Activated CD4-positive, alpha-beta T cell treated with anti-CD3 and anti-CD28 coated beads for 4 hours (primary cell): ENCODE measurements at places on chromosomes 4 and X.

DNA sequence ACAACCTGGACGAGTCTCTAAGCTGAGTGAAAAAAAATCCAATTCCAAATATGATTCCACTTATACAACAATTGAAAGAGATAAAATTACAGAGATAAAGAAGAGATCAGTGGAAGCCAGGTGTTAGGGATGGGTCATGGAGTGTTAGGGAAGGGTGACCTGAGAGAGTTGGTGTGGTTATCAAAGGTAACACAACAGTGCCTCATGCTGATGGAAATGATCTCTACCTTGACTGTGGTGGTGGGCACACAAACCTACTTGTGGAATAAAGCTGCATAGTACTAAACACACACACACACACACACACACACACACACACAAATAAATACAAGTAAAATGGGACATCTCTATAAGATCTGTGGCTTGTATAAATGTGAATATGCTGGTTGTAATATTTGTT, 26.0 kb downstream of the BEND2 start:
- DNase-seq = no peak

GRCh38 chr4:183988874-183989273, 83.8 kb downstream of the STOX2 start:
- DNase-seq = no peak

DNA sequence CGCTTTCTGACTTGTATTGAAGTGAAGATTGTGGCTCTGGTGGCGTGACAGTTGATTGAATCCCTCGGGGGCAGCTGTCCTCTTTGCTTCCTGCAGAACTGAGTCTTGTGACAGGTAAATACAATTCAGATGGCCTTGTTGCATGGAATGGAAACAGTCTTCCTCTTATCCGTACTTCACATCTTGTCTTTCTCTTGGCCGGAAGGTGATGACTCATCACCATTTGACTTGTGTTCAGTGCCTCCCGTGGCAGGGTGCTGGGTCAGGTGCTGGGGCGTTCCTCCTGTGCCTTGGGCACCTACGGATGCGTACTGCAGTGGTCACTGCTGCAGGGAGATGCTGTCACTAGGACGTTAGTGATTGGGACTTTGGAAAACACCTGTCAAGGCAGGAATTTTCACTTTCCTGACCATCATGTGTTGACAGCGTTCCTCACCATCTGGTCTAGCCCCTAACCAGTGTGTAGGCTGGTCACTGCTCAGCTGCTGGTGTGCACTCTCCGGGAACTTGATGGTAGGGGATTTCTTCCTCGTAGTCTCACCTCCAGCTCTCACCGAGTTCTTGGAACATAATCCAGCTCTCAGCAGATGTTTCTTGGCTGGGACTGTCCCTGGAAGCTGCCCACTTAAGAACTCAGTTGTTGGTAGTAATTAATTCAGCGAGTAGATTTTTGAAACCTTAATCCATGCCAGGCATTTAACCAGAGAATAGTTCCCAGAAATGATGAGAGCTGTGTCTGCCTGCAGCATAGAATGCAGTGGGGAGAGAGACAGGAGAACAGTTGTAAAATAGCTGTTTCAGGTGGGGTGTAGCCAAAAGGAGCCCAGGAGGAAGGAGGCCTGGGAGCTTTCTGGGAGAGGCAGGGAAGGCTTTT, 7.2 kb downstream of the TBC1D14 start:
- DNase-seq = peak; percentile 62

DNA sequence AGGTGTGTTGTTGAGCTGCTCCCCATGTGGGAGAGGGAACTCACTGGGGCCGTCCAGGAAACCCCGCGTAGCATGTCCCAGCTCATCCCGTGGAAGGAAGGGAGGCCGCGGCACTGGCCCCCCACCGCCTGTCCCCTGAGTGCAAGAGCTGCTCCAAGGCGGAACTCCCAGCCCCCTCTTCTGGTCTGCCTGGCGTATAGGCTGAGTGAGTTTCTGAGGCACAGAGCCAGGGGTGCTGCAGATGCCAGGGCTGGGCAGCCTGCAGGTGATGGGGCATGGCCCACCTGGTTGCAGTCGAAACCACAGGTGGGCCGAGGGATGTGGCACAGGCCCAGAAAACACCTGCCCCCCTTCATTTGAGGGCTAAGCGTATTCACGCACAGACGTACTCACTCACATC, 49.6 kb downstream of the ABLIM2 start:
- DNase-seq = no peak

- DNase-seq = no peak
Measured at GRCh38 chr4:53477038-53477565, 99.7 kb downstream of the FIP1L1 start.

DNA sequence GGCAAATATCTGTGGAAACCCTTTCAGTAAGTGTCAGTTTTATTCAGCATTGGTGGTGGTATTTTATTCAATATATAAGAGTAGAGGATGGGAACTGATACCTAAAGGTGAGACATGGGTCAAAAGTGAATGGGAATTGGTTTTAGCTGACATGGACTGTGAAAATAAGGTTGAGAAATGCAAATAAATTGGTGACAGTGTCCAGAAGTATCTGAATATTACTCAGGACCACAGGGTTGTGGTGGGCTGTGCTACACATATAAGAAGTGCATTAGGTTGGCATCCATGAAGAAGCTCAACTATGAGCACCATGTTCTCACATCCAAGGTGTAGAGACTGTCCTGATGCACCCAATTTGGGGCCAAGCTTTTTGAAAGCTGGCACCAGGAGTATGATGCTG, 45.0 kb downstream of the ETDC start:
- DNase-seq = no peak

DNA sequence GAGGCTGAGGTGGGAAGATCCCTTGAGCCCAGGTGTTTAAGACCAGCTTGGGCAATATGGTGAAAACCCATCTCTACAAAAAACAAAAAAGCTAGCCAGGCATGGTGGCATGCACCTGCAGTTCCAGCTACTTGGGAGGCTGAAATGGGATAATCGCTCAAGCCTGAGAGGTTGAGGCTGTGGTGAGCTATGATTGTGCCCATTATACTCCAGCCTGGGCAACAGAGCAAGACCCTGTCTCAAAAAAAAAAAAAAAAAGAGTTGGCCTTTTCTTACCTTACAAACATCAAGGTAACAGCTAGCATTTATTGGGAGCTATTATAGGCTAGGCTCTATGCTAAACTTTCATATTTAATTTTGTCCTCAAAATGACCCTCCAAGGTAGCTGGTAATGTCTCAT, 43.4 kb downstream of the PTTG2 start:
- no peak for DNase-seq

GRCh38 chr4:175947117-175947722, 118.4 kb upstream of the WDR17 start:
- DNase-seq = no peak

GRCh38 chr4:75087865-75088264, 154.9 kb downstream of the PARM1 start:
- no peak for DNase-seq

GRCh38 chrX:1582686-1583437, 8.5 kb upstream of the AKAP17A start:
- DNase-seq = peak; percentile 52

- no peak for DNase-seq
Measured at GRCh38 chrX:106588801-106589200, 23.0 kb upstream of the RADX start.

DNA sequence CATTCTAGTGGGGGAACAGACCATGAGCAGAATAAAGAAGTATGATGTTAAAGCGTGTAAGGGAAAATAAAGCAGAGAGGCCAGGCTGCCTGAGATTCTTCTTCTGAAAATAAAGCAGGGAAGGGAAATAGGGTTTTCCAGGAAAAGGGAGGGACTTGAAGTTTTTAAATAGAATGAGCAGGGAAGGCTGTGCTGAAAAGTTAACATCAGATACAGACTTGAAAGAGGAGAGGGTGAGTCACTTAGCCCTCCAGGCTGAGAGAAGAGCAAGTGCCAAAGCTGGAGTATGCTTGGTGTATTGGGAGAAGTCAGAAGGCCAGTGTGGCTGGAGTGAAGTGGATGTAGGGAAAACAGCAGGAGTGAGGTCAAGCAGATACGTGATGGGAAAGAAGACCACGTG, 10.0 kb upstream of the PLK4 start:
- no peak for DNase-seq

DNA sequence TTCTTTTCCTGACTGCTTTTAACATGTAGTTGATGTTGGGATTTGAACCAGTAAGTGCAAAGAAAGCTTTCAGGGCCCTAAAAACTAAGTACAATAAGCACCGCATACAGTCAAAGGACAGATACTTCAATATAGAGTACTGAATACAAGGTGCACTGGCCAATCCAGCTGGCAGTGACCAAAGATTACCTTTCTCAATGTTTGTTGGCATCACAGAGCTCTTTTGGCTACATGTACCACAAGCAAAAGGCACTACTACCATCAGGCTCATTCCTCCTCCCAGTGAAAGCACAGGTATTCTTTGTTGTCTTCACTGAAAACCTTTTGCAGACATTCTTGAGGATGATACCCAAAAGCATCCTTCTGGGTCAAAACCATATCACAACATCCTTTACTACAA, 65.2 kb upstream of the ZCCHC13 start:
- no peak for DNase-seq

GRCh38 chr4:89939994-89940393, 45.3 kb downstream of the MMRN1 start:
- DNase-seq = no peak

DNA sequence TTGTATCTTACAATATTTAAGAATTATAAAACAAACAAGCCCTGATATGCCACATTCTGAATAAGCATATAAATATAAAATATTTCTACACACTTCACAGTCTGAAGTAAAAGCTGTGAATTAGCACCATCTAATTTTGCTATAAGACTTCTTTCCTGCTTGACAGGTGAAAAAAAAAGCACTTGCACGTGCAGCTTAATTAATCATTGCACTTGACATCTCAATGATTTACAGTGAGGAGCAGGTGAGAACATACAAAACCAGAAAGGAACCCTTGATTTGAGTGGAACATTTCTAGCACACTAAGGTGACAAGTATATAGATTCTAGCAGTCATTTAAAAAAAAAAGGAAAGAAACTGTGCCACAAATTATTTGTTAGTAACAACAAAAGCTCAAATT, 47.9 kb downstream of the CHIC2 start:
- no peak for DNase-seq

GRCh38 chr4:188012426-188012945, 16.9 kb downstream of the ZFP42 start:
- DNase-seq = no peak

DNA sequence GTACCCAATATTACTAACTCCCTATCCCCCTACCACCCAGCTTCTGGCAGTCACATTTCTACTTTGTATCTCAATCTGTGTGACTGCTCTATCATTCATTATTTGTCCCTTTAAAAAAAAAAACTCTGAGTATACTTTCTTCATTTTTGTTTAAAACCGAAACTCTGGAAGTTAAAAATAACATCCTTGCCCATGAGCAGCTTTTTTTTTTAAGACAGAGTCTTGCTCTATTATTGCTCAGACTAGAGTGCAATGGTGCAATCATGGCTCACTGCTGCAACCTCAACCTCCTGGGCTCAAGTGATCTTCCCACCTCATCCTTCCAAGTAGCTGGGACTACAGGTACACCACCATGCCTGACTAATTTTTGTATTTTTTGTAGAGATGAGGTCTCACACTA, 15.8 kb downstream of the UBE2K start:
- DNase-seq = no peak

- DNase-seq = no peak
Measured at GRCh38 chr4:83022724-83023450, 12.1 kb upstream of the COPS4 start.

DNA sequence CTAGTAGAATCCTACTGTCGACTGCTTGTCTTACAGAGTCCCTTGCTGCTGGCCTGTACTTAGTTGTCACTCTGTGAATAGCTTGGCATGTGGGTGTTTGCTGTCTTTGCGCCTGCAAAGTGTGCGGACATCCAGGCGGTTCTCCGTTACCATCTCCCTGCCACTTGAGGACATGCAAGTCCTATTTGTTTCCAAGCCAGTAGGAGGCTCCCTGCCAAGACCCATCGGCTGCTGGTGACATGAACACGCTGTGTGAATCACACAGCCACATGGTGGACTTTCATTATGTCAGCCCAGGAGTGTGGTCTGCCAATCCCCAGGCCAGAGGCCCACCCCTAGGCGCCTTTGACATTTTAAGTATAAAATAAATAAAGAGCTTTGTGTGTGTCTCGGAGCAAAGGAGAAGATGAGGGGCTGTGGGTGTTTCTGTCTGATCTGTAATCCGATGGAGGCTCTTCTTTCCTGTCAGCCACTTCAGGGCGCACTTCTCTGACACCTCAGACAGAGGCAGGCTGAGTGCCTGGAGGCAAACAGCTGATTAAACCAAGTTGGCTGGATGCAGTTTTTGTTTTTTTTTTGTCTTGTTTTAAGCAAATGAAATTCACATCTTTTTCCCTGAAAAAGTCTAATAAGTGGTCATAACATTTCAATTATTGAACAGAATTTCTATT, 51.5 kb downstream of the ALPK1 start:
- no peak for DNase-seq

DNA sequence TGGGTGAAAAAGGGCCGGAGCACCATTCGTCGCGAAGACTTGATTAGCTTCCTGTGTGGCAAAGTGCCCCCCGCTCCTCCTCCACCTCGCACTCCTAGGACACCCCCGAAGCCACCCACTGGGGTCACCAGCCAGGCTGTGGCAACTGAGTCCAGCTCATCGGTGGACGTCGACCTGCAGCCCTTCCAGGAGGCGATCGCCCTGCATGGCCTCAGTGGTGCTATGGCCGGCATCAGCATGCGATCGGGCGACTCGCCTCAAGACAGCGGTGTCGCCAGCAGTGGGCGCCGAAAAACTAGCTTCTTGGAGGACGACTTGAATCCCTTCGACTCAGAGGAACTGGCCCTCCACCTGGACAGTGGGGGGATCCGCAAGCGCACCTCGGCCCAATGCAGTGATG, 126.8 kb upstream of the CXorf66 start:
- DNase-seq = no peak

GRCh38 chr4:7838136-7838782, 101.4 kb downstream of the AFAP1 start:
- DNase-seq = no peak

DNA sequence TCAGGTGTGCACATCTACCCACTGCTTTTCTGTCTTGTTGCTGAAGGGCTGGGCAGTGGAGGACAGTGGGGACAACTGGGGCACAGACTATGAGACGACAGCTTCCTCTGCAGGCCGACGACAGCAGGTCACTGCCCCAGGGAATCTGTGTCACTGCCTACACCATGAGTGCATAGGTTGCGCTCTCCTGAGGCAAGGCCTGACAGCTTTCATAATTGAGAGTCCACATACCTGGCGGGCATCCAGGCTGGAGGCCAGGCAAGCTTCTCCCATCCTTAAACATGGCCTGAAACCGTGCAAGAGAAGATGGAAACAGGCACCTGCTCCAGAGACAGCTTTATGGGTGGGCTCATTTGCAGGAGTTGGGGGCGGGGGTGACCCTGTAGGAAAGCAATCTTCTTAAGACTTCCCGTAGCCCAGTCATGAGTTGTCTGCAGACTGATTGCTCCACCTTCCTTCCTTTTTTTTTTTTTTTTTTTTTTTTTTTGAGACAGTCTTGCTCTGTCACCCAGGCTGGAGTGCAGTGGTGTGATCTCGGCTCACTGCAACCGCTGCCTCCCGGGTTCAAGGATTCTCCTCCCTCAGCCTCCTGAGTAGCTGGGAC, 2.9 kb downstream of the ANOS1 start:
- no peak for DNase-seq

GRCh38 chrX:29662759-29663503, 552.4 kb upstream of the MAGEB2 start:
- DNase-seq = no peak

- DNase-seq = no peak
Measured at GRCh38 chr4:19969492-19969891, 282.2 kb upstream of the SLIT2 start.
